ENCODE measurements at places on chromosomes 1 and 21.

GRCh38 chr21:16532840-16533239 is 803.1 kb downstream of the USP25 start:
- DNase-seq = no peak

DNA sequence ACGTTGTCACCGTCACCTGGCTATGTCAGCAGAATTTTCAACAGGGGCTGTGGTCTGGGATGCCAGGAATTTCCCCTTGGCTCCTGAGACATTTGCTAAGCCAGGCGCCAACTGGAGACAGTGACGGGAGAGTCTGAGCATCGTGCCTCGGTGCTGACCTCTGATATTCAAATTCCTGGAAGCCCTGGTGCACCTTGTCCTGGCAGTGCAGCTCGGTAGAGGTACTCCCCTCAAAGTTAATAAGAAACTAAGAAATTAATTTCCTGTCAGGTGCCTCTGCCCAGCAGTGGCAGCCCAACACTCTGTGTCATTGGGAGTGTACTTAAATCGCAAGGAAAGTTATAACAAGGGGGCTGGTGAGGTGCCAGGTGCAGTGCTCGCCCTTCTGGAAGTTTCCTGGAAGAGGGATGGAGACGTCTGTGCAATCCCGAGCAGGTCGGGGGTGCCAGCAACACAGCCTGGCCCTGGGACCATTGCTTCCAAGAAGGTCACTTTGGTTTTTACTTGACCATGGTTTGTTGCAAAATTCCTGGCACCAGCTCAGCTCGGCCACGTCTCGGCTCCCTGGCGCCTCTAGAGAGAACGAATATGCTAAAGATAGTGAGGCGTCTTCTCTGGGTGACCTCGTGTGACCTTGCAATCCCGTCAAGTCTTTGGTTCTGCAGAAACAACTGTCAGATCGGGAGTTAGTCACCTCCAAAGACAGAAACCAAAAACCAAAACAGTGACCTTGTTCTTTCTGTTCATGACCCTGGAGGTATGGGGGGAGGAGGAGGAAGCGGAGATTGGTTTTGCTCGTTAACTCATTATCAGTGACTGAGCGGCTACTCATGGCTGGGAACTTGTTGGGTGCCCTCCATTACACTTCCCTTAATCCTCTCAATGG is 149.5 kb upstream of the VAMP3 start:
- no peak for DNase-seq

DNA sequence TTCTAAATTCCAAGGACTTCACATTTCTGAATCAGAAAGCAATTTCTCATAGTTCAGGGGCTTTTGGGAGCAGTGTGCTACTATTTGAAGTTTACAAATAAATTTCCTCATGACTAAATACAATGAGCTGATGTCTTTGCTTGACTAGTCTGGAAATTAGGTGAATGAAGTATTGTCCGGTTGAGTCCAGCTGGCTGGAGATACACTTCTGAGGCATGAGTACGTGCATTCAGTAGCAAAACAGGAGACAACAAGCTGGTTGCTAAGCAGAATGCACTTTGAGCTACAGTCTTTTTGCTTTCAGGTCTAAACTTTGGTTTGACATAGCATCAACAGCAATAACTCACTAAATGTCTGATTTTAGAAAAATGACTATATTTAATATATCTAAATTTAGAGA is 27.1 kb downstream of the ZNHIT6 start:
- DNase-seq = no peak

DNA sequence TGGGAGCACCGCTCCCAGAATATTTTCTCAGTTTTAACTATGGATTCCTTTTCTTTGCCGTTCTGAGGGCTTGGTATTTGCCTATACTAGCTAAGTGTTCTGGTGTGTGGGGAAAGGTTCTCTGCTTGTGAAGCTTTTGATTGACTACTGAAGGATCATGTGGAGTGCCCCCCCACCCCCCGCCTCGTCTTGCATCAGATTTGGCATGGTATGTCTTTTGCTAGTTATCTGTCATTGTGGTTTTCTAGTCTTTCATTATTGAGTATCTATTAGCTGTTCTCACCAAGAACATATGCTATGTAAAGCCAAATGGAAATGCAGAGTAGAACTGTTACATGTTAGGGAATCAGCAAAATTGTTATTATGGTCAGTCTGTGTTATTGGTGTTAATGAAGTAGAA is 58.3 kb downstream of the MACF1 start:
- DNase-seq = no peak

- DNase-seq = no peak
Observed at GRCh38 chr1:32334274-32334861, 1.7 kb downstream of the MARCKSL1 start.

DNA sequence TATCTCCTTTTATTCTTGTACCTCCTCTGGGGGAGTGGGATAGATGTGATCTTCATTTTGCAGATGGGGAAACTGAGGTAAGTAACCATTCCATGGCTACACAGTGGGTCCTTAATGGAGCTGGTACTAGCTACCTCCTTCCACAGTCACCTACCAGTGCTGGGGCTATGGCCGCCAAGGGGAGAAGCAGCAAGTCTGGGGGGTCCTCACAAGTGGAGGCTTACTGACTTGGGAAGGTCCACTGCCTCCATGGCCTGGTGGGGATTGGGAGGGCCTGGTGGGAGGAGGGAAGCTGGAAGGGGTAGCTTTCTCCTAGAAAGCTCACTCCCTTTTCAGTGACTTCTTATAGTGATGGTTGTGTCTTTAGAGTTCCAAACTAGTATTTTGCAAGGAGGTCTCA is 5.9 kb upstream of the FOXO6 start:
- DNase-seq = no peak

DNA sequence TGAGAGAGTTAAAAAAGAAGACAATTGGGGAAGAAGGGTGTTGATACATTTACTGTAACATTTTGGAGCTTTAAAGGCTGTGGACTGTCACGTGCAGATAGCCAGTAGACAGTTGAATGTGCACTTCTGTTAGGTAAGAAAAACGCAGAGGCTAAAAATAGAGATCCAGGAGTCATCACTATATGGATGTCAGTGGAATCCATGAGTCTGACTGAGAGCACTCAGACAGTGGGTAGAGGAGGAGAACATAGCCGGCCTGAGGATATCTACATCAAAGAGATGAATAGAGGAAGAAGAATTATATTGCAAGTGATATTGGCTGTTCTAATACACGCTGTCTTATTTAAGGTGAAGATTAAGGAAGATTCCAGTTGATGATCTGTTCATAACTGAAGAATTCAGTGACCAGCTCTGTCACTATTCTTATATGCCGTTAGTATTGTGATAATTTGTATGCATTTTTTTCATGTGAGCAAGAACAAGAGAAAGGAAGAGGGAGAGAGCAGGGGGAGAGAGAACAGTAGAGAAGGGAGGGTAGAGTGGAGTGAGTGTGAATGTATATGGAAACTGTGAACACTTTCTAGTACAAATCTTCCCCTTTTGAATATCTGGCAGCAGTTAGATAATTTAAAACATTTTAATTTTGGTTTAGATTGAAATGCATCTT is 344.8 kb downstream of the CHRM3 start:
- no peak for DNase-seq

- peak; percentile 20 for DNase-seq
Observed at GRCh38 chr1:85460555-85461088, 4.3 kb downstream of the DDAH1 start.
